BE2C (cell line): ENCODE measurements at places on chromosomes 12 and 14.
A peak's percentile ranks its signal among the peaks of the same experiment; 100 is the strongest.

GRCh38 chr14:30853946-30854345 lies 20.4 kb upstream of the COCH start:
- no peak for DNase-seq

DNA sequence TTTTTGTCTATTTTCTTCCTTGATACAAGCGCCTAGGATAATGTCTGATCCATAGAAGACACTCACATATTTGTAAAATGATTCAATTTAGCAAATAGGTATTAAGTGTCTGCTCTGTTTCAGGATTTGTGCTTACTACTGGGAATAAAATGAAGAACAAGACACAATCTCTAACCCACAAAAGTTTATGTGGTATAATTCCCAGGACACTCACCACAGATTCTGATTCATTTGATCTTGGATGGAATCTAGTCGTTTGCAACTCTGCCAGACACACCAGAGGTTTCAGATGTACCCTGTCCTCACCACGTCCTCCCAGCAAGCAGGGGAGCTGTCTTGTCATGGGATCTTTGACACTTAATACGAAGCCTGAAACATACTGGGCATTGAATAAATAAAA lies 208.3 kb downstream of the LRIG3 start:
- no peak for DNase-seq

GRCh38 chr12:113697651-113698509 lies 226.2 kb upstream of the LHX5 start:
- no peak for DNase-seq

GRCh38 chr14:94707494-94707893 lies 62.4 kb downstream of the GSC start:
- DNase-seq: no peak

- DNase-seq: no peak
Measured at GRCh38 chr12:110791589-110791988, 48.9 kb upstream of the PPP1CC start.

- no peak for DNase-seq
Measured at GRCh38 chr14:95875831-95876760, 536 bp upstream of the TUNAR start.

- no peak for DNase-seq
Measured at GRCh38 chr12:98735821-98736220, 90.7 kb downstream of the APAF1 start.

- peak; percentile 77 for DNase-seq
Measured at GRCh38 chr12:57242691-57243454, 8.1 kb downstream of the STAC3 start.

DNA sequence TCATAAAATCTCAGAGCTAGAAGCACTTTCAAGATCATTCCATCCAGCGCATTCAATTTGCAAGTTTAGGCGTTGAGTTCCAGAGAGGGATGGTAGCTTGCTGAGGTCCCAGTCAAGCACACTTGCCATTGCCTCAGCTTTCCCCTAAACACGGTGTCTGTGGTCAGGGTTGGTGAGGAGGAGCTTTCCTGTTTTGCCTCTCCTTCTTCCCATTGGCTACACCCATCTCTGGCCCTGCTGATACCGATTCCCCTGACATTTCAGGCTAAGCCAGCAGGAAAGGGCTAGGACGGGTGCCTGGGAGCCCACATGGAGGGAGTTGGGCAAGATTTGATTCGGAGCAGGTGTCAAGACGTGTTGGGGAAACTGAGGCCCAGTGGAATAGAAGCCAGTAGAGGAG lies 9.1 kb downstream of the NFATC4 start:
- no peak for DNase-seq

- DNase-seq: no peak
Measured at GRCh38 chr14:21840765-21841164, 167.1 kb upstream of the OR4E1 start.

GRCh38 chr14:79699206-79699605 lies 512.1 kb downstream of the DIO2 start:
- DNase-seq: no peak

DNA sequence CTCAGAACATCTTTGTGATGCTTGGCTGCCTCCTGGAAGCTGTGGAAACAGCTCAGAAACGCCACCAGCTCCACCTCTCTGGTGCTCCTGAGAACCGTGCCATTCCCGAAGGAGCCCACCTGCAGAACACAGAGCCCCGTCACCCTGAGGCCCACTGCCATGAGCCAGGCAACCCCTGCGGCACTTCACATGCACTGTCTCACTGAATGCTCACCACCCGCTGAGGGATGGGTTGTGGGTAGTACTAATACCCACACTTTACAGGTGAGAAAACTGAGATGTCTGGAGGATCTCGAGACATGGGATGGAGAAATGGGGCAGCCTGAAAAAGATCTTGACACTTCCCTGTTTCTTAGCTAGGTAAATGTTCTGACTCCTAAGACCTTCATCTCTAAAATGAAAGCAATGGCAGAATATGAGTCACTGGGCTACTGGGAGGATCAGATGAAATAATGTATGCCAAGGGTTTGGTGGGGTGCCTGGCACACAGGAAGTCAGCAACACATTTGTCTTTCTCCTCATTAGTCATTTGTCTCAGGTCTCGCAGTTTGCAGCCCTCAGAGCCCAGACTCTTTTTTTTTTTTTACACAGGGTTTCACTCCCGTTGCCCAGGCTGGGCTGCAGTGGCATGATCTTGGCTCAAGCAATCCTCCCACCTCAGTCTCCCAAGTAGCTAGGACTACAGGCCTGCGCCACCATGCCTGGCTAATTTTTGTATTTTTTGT lies 5.3 kb downstream of the OASL start:
- no peak for DNase-seq

DNA sequence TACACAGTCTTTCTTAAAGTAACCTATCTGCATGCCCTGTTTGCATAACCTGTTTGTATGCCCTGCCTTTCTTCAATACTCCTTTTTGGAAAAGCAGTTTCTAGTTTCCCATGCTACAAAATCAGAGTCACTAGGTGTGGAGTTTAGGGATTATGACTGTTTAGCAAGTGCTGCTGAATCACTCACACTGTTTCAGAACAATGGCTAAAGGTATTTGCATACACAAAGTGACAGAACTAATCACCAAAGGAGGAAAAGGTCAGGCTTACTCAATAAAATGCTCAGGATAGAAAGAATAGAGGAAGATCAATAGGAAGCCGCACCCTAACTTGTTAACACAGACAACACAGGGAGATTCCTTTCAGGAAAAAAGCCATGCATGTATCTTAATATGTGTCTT lies 19.4 kb downstream of the EGLN3 start:
- DNase-seq: no peak

GRCh38 chr14:38339696-38340095 lies 83.8 kb upstream of the CLEC14A start:
- no peak for DNase-seq

DNA sequence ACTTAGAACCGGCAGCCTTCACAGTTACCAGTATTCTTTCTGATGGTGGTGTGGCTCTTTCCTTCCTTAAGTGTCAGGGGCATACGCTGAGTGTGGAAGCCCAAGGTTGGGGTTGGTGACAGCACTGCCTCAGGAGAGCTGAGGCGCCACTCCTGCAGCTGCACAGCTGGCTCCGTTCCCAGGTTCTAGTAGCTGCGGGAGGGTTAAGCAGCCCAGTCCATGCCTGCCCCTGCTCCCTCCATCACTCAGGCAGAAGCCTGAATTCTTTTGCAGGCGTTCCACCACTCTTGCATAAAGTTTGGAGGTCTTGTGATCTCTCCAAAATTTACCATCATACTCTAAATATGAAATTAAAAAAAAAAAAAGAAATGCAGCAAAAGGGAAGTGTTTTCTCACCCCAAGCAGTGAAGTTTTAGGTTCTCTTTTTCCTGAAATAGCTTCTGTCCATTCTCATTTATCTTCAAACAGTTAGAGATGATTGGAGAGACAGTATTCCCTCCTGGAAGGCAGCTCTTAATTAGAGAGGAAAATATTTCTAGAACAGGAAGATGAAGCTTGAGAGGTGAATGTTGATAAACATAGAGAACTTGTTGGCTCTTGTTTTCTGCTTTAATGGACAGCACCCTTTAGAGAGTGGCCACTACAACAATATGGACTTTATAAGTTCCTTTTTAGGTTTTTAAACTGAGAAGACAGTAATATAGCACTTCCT lies 136.1 kb downstream of the FGD4 start:
- DNase-seq: peak; percentile 88

DNA sequence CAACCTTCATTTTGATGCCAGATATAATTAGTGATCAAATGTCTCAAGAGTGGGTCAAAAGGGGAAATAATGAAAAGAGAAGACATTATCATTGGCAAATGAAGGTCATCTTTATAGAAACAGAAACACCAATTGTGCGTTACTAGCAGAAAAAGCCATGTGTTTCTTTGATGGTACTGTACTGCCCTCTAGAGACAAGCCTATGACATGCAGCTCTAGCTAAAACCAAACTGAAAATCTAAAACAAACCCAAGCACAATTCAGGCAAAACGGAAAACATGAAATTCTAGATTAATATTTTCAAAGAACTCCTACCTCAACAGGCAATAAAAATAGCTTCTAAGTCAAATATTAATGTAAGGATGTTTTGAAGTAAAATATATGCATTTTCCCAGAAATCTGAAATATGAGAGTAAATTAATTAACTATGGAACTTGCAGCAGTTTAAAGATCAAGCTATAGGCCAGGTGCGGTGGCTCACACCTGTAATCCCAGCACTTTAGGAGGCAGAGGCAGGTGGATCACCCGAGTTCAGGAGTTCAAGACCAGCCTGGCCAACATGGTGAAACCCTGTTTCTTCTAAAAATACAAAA lies 115.4 kb downstream of the KLHL28 start:
- peak; percentile 27 for DNase-seq

DNA sequence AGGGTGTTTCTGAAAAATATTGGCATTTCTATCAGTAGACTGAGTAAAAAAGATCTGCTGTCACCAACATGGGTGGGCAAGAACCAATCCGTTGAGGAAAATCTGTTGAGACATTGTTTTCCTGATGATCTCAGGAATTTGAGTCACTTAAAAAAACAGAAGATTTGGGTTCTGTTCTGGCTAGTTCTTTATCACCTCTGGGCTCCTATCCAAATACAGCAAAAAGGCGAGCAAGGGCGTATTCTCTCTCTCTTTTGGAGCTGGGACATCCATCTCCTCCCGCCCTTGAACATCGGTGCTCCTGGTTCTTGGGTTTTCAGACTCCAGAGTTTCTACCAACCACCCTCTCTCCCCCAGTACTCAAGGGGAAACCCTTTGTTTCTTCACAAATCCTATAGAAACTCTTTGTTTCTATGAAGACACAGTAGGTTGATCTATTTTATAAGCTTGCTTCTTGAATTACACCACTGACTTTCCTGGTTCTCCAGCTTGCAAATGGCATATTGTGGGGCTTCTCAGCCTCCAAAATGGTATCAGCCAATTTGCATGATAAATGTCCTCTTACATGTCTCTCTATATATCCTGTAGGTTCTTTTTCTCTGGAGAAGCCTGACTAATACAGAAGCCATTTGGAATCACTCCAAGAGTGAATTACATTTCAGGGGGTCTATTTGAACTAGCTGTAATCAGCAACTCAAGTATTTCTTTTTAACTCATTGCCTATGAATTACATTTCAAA lies 263.9 kb upstream of the TMTC1 start:
- no peak for DNase-seq

DNA sequence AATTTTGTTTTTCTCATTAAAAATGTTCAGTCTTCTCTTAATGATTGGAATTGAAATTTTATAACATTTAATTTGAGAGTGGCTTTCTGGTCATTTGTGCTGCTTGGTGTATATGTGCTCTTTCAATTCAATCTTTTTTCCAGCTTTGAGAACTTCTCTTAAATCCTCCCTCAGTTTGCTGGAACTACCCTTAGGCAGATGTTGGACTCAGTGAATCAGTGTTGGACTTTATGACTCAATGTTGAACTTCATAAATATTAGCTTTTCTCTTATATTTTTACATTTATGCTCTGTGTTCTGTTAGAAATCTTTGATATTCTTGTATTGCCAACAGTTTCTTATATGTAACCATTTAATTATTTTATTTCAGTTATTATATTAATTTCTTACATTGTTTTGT lies 935.5 kb upstream of the FBXO33 start:
- DNase-seq: no peak

DNA sequence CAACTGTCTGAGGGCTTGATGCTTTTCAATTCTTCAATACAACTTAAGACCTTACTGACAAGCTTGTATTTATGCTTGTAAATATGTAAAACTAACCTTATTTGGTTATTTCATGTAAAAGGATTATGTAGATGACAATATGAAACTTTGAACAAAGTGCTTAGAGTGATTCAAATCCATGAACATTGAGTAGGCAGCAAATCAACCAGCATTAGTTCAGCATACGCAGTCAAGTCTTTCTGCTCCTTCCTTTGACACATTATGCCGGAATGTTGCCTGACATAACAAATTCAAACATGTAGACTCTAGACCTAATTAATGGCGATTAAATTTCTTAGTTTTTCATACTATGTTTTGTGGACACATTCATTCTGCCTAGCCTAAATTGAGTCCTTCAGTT lies 105.2 kb downstream of the FGD4 start:
- no peak for DNase-seq

- no peak for DNase-seq
Measured at GRCh38 chr12:89832336-89832735, 123.7 kb upstream of the ATP2B1 start.

DNA sequence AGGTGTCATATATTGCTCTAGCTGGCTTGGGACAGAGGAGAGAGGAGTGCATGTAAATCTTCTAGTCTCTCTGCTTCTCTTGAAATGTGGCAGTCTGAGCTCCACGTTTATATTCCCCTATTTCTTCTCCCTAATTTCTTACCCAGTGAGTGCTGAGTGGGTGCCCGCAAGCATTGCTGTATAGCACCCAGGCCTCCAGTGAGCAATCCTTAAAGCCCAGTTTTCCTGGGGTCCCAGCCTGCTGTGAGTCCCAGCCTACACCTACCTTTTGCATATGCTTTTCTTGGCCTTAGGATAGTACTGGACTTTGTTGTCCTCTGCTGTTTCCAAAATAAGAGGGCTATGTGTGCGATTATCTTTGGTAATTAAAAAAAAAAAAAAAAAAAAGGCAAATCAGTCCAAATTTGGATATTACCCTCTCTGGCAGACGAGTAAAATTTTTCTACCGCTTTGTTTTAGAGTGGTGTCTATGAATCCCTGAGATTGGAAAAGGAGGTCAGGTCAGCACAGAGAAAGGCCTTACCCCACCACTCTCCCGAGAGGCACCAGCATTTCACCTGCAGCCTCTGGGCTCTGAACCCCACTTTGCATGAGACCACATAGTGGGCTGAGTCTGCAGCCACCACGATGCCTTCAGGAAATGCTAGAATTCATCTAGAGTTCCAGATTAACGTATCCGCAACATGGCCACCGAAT lies 1.1 kb downstream of the MGST1 start:
- DNase-seq: no peak

DNA sequence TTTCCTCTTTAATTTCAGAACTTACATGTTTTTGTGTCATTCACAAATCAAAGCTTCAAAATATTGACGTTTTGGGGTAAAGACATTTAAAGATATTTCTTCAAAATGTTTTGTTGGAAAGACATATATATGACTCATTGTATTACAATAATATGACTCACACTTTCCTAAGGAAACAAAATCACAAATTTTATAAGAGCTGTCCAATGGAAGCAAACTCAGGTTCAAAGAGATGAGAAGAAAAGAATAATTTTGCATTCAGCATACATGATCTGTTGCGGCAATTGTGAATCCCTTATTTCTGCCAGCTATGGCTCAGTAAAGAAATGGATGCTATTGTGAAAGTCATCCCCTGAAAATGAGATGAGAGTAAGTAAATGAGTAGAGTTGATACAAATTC lies 82.7 kb downstream of the GRIP1 start:
- no peak for DNase-seq

- DNase-seq: peak; percentile 23
Measured at GRCh38 chr12:95446506-95446900, 27.4 kb upstream of the METAP2 start.
